ENCODE measurements at places on chromosomes 4 and X.

- DNase-seq, result no peak
Measured at GRCh38 chr4:110869862-110870572, 247.1 kb upstream of the PITX2 start.

GRCh38 chrX:43717161-43717560 is 61.1 kb downstream of the MAOA start:
- no peak for DNase-seq

- no peak for DNase-seq
Measured at GRCh38 chr4:99815597-99816011, 1.0 kb upstream of the DAPP1 start.

GRCh38 chr4:85761803-85762528 is 287.0 kb downstream of the ARHGAP24 start:
- DNase-seq, result no peak

DNA sequence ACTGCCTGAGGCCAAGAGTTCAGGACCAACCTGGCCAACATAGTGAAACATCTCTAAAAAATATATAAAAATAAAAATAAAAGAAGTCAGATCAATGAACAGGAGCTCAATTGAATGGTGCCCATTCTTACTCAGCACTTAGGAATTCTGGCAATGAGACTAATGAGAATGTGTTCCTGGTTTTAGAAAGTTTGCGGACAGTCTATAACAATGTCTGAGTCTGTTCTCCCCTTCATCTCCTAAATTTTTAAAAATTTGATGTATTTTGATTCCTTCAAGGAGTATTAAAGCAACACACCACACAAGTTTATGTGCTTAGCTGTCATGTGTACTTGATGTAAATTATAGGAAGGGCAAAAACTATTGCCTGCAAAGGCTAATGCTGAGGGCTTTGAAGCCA is 30.6 kb upstream of the KCNIP4 start:
- no peak for DNase-seq

Measured in CD4-positive, alpha-beta T cell treated with Interleukin-17A for 1 hour (primary cell).